ENCODE measurements at places on chromosomes 1 and 21.

DNA sequence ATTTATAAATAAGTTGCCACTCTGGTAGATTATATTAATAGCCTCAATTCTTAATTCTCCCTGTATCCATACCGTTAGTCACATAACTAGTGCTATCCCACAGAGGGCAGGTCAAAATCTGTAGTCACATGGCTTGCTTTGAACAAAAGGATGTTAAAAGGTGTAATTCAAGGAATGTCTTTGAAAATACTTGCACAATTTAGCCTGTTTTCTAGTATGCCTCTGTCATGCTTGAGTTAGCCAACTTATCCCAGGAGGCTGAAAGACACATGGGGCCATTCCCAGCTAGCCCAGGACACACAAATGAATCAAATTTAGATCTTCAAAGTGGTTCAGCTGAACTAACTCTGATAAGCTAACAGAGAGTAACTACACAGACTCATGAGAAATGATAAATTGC lies 758.5 kb upstream of the NEGR1 start:
- DNase-seq: no peak

- no peak for DNase-seq
Observed at GRCh38 chr1:71498542-71498941, 417.7 kb upstream of the ZRANB2 start.

DNA sequence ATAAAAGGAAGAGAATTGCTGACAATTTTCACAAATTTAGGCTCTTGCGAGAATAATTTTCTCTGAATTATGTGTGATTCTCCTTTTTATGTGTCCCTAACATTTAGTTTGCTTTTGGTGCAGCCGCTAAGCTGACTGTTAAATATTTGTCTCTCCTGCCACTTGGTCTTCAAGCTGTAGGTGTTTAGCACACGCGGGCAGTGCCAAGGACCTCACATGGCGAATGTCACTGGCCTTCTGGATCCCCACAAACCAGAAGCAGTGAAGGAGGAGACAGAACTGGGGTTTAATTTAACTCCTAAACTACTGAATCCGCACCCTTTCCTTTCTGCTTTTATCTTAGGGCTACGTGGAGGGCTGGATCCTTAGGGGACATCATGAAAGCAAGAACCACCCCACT lies 120.0 kb downstream of the KAZN start:
- no peak for DNase-seq

DNA sequence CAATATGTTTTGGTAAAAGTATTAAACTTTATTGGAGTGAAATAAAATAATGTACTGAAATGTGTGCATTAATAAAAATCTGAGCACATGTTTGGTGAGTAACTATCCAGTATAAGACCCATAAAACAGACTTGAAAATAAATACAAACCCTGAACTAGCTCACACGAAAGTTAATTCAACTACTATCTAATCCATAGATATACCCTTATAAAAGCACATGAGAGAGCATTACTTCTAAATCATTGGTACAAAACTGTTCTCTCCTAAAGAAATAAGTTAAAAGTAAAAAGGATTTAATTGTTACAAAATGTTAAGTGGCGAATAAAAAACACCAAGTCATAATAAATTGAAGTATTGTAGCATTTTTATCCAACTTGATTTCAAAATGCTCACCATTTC lies 295.6 kb downstream of the PTPRC start:
- no peak for DNase-seq

- DNase-seq: no peak
Observed at GRCh38 chr1:93394514-93394913, 48.8 kb downstream of the DR1 start.

DNA sequence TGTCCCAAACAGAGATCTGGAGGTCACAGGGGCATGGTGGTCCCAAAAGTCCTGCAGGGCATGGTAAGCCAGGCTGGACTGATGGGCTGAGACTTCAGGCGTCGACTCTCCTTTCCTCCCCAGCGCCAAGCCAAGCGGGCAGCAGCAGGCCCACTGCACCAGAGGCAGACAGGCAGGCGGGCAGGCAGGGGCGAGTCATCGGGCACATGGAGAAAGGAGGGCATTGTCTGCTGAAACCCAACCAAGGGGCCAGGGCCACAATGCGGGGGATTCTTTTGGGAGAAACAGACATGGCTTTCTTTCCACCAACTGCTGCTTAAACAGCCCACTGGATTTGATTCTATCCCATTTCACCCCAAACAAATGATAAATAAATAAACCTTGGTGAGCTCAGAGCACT lies 46.2 kb downstream of the TRABD2B start:
- DNase-seq: no peak

DNA sequence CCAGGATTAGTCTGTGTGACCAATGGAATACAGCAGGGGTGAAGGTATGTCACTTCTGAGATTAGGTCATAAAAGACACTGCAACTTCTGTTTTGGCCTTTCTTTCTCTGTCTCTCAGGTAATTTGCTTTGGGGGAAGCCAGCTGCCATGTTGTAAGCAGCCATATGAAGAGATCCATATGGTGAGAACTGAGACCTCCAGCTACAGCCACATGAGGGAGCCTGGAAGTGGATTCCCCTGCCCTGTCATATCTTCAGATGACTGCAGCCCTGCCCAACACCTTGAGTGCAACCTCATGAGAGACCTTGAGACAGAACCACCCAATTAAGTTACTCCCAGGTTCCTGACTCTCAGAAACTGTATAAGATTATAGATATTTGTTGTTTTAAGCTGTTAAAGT lies 70.1 kb upstream of the ESRRG start:
- DNase-seq: no peak

- no peak for DNase-seq
Observed at GRCh38 chr1:168467452-168467851, 76.3 kb downstream of the XCL2 start.

DNA sequence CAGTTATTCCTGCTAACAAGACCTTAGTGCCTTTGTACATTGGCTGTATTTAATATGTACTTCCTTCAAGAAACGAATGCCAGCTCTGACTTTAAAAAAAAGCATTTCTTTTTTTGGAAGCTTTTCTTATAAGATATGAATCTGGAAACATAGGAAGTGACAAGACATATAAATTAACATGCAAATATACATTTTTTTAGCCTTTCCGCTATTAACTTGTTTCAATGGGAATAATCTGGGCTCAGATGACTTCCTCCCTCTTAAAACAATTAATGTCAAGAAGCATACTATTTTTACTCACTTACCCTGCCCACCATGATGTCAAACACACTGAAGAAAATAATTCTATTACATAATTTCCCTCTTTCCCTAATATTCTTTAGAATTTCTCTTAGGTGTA lies 1.4 kb downstream of the DENND1B start:
- DNase-seq: no peak

- no peak for DNase-seq
Observed at GRCh38 chr1:4797016-4797410, 142.6 kb downstream of the AJAP1 start.

DNA sequence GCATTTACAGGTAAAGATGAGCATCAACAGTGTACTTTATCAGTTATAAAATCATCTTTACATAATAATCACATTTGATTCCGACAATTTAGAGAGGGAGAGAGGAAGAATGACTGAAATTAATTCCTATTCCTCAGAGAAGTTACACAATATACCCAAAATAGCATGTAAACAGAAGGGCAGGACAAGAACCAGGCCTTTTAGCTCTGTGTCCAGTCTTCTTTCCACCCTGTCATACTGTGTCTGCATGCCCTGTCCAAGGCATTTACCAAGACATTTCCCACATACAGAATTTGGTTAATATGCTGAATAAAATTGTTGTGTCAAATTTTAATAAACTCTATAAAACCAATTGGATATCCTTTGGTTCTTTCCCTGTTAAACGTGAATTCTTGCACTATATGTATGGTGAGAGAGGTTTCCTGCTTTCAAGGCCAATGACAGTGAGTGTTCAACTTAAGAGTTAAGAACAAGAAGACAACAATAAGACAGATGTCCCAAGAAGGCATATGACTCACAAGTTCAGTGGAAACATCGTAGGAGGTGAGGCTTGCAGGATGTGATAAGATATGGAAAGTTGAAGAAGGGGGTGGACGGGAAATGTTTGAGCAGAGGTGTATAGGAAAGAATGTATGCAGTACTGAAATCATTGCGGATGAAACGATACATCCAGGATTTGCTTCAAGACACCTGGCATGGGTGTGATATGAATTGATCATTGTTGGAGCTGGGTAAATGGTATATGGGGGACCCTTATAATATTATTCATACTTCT lies 20.8 kb downstream of the LRRC8B start:
- DNase-seq: no peak

DNA sequence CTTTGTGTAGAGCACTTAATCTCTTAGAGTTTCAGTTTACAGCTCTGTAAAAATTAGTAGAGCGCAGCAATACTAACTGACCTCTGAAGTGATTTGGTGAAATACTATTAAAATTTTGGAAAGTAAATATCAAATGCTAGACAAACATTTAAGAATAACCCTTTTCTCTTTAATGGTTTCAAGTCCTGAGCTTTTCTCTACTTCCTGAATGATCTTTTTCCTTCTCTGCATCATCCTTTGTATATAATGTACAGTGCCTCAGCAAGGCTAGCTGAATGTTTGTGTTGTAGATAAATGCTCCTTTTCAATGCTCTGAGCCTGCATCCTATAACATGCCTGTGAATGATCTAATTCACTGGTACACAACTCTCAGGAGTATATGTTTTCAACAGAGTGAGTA lies 272.9 kb downstream of the ADGRL2 start:
- no peak for DNase-seq

GRCh38 chr21:33940881-33941245 lies 25.3 kb upstream of the ATP5PO start:
- DNase-seq: no peak

GRCh38 chr1:2835650-2836159 lies 34.2 kb upstream of the TTC34 start:
- no peak for DNase-seq
